ENCODE measurements at places on chromosomes 16 and 17.

- DNase-seq = no peak
Measured at GRCh38 chr17:41777574-41778188, 8.8 kb downstream of the JUP start.

DNA sequence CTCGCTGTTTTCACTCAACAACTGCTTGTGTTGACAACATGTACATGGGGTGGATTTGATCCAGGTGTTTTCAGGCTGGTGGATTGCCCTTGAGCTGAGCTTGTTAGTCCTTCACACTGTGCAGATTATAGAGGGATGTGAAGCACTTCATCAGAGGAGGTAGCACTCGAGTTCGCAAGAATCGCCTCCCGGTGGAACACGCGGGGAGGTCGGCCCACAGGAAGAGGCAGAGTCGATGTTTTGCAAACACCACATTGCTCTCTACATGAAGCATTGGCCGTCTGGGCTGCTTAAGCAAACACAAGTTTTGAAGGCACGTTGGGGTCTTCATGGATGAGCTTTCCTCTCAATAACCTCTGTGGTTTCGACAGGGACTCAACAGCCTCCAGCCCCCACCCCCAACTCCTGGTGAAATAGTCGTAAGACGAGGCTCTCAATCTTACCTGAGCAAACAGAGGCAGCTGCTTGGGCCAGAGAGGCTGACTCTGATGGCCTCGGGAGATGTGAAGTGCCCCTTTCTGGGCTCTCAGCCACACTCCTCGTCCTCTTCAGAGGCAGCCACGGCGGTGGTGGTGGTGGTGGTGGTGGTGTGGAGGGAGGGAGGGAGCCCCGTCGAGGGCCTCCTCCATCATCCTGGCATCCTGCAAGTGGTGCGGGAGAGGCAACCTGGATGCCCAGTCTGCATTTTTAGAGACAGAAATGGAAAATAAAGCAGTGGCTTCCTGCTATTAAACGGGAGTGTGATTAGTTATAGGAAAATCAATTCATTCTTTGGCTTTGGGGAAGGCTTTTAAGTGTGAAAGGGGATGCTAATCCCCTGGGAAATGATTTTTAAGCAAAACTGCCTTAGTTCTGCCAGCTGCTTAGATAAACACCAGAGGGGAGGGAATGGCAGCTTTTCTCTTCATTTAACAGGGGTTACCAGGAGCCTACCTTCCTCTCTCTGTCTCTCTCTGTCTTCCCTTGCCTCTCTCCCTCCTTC, 552.5 kb upstream of the EEF2KMT start:
- no peak for DNase-seq

- no peak for DNase-seq
Measured at GRCh38 chr17:10608244-10608643, 48.9 kb downstream of the MYH3 start.

GRCh38 chr17:47663912-47664623, 14.3 kb downstream of the KPNB1 start:
- peak; percentile 75 for DNase-seq

- no peak for DNase-seq
Measured at GRCh38 chr17:43722870-43723665, 35.5 kb downstream of the SOST start.

DNA sequence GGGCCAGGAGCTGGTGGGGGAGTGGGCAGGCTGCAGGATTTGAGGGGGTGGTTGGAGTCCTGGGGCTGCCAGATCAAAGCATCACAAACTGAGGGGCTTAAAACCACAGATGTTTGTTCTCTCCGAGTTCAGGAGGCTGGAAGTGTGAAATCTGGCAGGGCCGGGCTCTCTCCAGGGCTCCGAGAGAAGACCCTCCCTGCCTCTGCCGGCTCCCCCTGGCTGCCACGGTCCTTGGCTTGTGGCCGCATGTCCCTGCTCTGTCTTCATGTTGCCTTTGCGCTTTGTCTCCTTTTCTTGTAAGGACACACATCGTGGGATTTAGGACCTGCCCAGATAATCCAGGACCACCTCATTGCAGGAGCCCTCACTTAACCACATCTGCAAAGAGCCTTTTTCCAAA, 139.8 kb upstream of the GSE1 start:
- DNase-seq = no peak
